Activated T-helper 1 cell treated with Interleukin-2 at 50 U/mL for 16 hours (primary cell): ENCODE measurements at places on chromosomes 5 and 9.
A peak's percentile ranks its signal among the peaks of the same experiment; 100 is the strongest.

DNA sequence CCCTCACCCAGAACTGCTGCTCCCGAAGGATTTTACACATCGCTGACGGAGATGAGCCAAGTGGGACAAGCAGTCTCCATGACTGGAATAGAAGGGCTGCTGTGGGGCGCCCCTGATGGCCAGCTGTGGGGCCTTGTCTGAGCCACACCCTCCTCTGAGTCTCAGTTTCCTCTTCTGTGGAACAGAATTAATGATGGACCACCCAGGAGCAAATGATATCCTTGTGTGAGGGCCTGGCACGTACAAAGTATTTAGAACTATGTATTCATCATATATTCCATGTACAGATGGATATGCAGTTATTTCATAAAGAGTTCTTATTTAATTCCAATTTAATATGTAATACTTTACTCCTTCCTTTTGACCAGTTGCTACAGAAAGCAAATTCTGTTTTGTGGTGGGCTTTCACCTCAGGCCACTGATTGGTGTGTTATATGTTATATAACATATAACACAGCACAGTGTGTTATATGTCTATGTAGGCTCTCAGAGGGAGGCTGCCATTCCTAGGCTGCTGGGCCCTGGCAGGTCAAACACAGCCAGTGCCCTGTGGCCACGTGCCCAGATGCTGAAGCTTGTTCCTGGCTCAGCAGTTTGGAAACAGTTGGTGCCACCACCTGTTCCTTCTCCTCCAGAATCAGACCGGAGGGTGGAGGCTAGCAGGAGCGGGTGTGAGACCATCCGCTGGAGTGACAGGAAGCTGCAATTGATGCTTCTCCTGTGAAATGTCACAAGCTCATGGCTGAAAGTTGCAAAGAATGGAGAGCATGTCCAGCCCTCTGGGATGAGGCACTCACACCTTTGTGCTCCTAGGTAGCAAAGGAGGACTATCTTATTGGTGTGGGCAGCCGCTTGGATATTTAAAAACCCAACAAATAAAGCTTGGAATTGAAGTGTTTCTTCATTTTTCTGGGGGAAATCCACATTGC, 4.4 kb upstream of the FGD3 start:
- DNase-seq, result no peak

DNA sequence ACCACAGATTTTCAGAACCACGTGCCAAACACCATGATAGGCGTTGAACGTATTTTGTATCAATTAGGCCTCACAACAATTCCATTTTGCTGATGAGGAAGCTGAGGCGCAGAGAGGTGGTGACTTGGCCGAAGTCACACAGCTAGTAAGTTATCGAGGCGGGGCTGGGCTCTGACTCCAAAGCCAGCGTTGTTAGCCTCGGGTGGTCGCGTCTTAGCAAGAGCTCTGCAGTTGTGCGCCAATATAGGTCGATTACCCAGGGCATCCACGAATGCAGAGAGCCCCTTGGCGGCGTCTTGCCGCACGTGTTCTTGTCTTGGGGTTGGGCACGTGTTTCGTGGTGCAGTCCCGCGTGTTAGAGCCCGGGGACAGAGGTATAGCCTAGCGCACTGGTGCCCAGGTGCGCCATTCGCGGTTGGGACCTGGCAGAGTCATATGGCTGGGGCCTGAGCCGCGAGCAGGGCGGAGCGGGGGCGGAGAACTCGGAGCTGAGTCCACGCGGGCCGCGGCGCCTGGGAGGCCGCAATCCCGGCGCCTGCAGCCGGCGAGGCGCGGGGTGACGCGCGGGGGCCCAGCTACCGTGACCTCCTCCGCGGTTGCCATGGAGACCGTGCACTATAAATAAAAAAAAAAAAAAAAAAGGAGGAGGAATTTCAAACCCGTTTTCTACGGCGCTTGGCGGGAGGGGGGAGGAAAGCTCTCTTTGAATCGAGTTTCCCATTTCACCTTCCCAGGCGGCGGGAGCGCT, 62.3 kb downstream of the CXXC5 start:
- peak; percentile 40 for DNase-seq

- DNase-seq, result no peak
Measured at GRCh38 chr5:66440202-66440680, 156.0 kb upstream of the MAST4 start.

GRCh38 chr9:128159522-128159783, 612 bp upstream of the BBLN start:
- peak; percentile 44 for DNase-seq

DNA sequence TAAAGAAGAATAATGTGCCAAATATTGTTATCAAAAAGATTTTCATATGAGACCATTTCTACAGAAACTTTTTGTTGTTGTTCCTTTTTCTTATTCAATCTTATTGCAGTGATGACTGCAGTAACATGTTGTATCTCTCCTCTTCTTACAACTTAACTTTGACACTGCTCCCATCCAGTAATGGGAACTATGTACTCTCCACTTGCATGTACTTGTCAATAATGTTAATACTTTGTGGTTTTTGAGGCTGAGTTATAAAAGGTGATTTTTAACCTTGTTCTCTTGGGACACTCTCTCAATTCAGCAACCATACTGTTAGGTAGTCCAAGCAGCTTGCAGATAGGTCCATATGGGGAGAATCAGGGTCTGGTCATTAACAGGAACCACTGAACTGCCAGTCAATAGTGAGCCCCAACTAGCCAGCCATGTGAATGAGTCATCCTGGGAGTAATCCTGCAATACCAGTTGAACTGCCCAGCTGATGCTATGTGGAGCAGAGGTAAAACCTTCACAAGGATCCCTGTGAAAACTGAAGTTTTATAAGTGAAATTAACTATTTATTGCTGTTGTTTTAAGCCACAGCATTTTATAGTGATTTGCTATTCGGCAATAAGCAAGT, 199.6 kb upstream of the DAB2 start:
- DNase-seq, result no peak

DNA sequence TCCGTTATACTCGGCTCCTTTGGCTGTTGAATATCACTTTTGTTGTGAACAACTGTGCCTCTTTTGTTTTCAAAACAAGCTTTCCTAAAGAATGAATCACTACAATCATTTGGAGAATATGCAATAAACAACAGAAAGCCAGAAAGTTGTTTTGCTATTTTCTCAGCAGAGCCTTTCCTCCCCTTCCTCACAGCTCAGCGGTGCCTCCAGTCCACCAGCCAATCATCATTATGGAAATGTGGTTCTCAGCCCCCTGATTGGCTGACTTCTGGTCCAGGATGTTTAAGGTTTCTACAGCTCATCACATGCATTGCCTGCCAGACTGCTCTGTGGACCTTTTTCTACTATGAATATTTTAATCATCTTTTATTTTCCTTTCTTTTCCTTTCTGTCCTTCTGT, 9.1 kb upstream of the ZNF608 start:
- DNase-seq, result no peak

DNA sequence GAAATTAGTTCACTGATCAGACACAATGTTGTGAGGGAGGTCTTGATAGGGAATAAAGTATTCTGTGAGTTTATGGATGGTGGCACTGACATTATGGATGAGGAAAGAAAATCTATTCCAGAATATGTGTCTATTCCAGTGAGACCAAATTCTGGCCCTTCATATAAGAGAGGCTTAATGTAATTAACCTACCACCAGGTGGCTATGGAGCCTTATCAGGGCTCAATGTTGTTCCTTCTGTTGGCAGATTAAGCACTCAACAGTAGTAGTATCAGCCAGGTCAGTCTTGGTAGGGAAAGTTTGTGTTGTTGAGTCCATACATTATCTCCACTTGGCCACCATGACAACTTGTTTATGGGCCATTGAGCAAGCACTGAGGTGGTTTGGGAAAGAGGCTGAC, 41.7 kb upstream of the BARX1 start:
- no peak for DNase-seq

- no peak for DNase-seq
Measured at GRCh38 chr5:19002111-19002510, 985.9 kb downstream of the CDH18 start.

- DNase-seq, result no peak
Measured at GRCh38 chr5:16976625-16977008, 40.5 kb upstream of the MYO10 start.

- DNase-seq, result no peak
Measured at GRCh38 chr5:120630550-120630949, 166.4 kb downstream of the PRR16 start.

DNA sequence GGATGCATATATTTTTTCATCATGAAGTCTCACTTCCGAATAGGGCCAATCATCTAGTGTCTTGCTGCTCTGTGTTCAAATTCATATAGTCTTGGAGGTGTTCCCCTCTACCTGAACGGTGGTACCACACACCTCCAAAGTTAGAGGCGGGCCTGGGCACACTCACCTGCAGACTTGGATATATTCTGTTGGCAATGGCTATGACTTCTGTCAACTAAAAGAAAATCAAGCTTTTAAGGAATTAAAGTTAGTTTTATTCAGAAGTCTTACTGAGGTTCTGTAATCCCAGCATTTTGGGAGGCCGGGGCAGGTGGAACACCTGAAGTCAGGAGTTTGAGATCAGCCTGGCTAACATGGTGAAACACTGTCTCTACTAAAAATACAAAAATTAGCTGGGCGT, 2.6 kb upstream of the NIPAL4 start:
- DNase-seq, result no peak

GRCh38 chr5:138819081-138819480, 56.1 kb downstream of the LRRTM2 start:
- no peak for DNase-seq

DNA sequence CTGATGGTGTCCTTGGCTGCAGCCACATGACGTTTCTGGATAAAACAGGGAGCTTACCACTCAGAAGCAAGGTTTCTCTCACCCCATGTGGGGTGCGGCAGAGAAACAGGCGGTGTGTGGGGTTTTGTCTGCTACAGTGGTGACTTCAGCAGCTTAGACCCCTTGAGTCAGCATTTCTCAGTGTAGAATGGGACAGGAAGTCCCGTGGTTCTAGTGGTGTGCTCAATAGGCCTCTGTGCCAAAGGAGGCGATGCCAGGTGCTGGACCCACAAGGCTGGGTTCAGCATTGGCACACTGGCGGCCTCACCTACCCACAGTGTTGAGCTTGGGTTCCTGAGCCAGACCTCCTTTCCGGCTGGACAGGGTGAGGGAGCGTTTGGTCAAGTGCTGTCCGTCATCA, 125.2 kb upstream of the SMIM23 start:
- DNase-seq, result no peak

- DNase-seq, result no peak
Measured at GRCh38 chr5:66643387-66643786, 47.2 kb downstream of the MAST4 start.

DNA sequence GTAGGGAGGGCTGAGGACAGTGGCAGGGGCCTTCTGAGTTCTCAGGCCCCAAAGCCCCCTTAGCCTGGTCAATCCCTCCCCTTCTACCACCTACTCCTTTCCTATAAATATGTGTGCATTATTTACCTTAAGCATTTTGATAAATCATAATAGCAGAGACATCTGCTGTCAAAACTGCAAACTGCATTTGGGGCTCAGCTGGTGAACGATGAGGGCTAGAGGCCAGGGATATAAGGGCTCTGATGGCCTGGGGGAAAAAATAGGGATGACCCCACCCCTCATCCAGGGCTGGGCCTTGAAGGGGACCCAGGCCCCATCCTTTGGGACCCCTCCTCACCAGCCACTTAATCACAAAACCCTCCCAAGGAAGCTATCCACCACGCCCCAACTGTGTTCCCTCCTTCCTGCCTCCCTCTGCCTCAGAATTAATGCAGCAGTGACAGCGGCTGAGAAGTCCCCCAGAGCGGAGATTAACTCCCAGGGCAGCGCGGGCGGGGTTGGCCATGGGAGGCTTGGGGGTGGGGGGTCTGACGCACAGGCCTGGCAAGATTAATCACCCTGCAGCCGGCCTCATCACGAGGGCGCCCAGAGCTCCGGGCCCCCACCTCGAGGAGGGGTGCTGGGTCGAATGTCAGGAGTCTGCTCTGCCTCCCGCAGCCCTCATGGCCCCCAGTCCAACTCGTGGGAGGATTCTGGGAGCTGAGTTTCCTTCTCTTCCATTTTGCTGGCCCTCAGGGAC, 42.1 kb downstream of the CXXC5 start:
- DNase-seq, result no peak

GRCh38 chr5:135986401-135986800, 31.6 kb upstream of the LECT2 start:
- no peak for DNase-seq

DNA sequence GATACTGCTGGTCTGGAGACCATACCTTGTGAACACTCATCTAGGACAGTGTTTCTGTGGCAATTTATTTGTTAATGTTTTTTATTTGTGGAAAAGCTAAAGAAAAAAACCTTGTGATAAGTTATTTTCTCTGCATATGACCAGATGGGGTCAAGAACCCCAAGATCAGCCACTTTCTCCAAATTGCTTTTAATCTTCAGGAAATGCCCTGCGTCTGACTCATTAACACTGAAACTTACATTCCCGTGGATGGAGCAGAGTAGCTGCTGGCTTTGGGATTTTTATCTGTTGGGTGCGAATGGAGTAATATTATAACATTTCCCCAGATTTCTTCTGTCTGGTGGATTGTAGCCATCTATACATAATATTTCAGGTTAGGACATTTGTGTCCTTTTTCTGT, 444.5 kb downstream of the SH3GL2 start:
- no peak for DNase-seq
